Common myeloid progenitor, CD34-positive (primary cell): ENCODE measurements at places on chromosomes 13 and 19.

DNA sequence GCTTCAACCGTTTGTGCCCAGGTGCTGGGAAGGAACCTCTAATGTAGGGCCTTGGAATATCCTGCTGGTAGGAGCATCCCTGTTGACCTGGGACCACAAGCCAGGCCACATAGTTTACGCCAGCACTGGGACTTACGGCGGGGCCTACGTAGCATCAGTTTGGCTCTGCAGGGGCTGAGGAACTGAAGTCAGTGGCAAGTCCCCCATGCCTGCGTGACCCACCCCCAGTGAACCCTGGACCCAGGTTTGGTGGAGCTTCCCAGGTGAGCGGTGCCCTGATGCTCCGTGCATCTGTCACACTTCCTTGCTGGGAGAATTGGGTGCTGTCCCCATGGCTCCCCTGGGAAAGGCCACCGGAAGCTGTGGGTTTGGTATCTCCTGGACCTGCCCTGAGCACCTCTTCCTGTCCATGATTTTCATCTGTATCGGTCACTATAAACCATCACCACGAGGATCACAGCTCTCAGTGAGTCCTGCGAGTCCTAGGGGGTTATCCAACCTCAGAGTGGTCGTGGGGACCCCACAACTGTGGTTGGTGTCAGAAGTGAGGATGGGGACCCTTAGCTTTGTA is 9.9 kb downstream of the SIGLEC11 start:
- peaks cover 17% of the 10 kb centered on the region for H3K4me1 ChIP-seq
- no peak for DNase-seq
- H3K27ac ChIP-seq, result no peak overlapping the region
- H3K36me3 ChIP-seq, result no peaks in the 10 kb centered on the region
- no peaks in the 10 kb centered on the region for H3K27me3 ChIP-seq

DNA sequence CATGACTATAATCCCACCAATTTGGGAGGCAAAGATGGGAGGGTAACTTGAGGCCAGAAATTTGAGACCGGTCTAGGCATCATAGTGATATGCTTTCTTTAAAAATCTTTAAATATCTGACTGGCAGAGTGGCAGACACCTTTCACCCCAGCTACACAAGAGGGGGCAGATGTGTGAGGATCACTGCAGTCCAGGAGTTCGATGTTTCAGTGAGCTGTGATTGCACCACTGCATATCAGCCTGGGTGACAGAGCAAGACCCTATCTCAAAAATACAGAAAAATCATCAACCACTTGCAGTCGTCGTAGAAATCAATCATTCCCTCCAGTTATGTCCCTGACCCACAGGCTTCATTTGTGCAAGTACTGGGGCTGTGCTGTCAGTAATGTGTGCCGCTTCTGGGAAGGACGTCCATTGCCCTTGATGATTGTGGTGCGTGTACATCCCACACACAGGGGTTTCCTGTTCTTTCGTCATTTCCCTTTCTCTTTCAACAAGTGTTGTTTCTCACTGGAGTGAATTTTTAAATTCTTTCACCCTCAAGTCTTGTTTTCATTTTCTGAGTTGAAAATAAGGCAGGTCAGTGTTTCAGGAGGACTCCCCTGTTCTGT is 1.4 kb downstream of the LGALS14 start:
- no peaks in the 10 kb centered on the region for H3K36me3 ChIP-seq
- H3K27ac ChIP-seq, result no peak overlapping the region
- DNase-seq, result peak; percentile 51

DNA sequence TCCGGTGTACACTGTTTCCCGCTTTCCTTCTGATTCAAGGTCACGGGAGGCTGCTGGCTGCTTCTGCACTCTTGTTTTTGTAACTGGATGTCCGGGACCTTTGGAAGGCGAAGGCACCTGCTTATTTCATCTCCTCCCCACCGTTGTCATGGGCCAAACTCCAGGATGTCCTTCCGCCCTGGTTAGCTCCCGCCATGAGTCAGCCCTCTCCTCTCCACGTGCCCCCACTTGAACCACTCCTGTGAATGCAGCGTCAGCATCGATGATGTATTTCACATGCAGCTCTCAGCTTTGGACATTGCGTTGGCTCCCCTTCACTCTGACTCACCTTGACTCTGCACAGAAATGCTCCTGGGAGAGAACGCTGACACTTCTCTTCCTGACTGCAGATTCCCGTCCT is 5.5 kb upstream of the GALP start:
- H3K27me3 ChIP-seq, result peaks cover 2% of the 10 kb centered on the region
- no peaks in the 10 kb centered on the region for H3K4me1 ChIP-seq
- H3K36me3 ChIP-seq, result no peaks in the 10 kb centered on the region
- DNase-seq, result no peak
- H3K27ac ChIP-seq, result no peak overlapping the region

DNA sequence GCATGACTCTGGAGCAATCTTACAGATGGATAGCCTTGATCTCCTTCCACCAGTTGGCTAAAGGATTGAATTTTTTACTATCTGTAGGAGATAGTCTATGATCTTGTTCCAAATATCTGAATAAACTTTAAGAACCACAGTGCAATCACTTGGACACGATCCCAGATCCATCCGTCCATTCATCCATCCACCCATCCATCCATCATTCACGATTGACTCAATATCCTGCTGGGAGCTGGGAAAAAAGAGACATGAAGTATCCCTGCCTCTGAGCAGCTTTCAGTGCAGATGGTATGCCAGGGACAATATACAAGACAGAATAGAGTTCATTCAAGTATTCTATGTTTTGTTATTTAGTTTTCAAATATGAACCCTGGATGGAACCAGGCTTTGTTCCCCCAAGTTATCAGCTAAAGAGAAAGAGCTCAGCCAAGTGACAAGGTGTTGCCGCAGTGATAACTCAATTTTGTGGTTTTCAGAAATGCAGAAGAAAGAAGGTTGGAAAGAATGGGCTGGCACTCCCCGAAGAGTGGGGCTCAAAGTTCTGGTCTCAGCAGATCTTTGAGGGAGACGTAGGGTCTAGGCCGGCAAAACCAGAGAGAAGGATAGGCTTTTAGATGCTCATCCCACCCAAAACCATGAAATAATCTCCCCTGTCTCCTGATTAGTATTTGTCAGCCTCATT is 66.3 kb downstream of the IRS2 start:
- no peaks in the 10 kb centered on the region for H3K27me3 ChIP-seq
- H3K4me1 ChIP-seq, result peaks cover 12% of the 10 kb centered on the region
- H3K4me3 ChIP-seq, result peak overlapping the region; percentile 38
- DNase-seq, result peak; percentile 85
- no peaks in the 10 kb centered on the region for H3K36me3 ChIP-seq
- no peak overlapping the region for H3K27ac ChIP-seq

DNA sequence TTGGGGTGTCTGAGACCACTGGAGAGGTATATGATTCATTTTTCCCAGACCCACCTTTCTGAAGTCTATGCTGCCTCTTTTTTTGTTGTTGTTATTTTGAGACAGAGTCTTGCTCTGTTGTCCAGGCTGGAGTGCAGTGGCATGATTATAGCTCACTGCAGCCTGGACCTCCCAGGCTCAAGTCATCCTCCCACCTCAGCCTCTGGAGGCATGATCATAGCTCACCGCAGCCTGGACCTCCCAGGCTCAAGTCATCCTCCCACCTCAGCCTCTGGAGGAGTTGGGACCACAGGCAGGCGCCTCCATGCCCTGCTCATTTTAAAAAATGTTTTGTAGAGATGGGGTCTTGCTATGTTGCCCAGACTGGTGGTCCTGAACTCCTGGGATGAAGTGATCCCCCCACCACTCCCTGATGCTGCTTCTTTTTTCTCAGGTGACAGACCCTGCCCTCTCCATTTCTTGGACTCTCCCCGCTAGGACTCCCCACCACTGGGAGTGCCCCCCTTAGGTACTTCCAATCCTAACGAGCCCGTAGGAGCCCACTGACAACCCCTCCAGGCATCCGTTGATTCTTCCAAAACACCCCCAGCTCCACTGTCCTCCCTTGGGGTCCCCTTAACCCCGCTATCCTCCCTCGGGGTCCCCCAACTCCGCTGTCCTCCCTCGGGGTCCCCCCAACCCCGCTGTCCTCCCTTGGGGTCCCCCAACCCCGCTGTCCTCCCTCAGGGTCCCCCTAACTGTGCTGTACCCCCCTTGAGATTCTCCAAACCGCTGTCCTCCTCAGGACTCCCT is 45.4 kb downstream of the ARHGEF18 start:
- DNase-seq, result no peak
- peak overlapping the region; percentile 84 for H3K4me3 ChIP-seq
- peak overlapping the region; percentile 73 for H3K27ac ChIP-seq
- H3K4me1 ChIP-seq, result peaks cover 4% of the 10 kb centered on the region
- no peaks in the 10 kb centered on the region for H3K27me3 ChIP-seq

DNA sequence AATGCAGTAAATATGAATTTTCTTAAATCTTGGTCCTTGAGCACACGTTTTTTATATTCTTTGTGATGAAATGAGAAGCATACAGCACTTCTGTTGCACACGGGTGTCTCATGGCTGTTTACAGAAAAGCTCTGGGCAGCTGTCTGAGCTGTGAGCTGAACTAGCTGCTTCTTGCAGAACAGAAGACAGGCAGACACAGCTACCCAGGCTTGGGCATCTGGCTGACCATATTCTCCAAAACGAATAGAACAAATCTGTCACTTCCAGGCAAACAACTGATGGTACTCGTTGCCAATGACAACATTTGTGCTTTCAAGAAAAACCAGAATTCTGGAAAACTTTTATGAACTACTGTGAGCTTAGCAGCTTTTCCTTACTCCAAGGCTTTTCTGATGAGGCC is 16.2 kb downstream of the PCID2 start:
- H3K27ac ChIP-seq, result no peak overlapping the region
- H3K36me3 ChIP-seq, result peaks cover 82% of the 10 kb centered on the region
- H3K27me3 ChIP-seq, result no peaks in the 10 kb centered on the region
- no peaks in the 10 kb centered on the region for H3K4me1 ChIP-seq
- no peak for DNase-seq
- H3K4me3 ChIP-seq, result no peak overlapping the region

GRCh38 chr13:35765941-35766340 is 289.5 kb upstream of the MAB21L1 start:
- H3K36me3 ChIP-seq, result no peaks in the 10 kb centered on the region
- H3K27me3 ChIP-seq, result no peaks in the 10 kb centered on the region
- no peak overlapping the region for H3K27ac ChIP-seq
- no peak for DNase-seq
- H3K4me1 ChIP-seq, result no peaks in the 10 kb centered on the region
- no peak overlapping the region for H3K4me3 ChIP-seq

DNA sequence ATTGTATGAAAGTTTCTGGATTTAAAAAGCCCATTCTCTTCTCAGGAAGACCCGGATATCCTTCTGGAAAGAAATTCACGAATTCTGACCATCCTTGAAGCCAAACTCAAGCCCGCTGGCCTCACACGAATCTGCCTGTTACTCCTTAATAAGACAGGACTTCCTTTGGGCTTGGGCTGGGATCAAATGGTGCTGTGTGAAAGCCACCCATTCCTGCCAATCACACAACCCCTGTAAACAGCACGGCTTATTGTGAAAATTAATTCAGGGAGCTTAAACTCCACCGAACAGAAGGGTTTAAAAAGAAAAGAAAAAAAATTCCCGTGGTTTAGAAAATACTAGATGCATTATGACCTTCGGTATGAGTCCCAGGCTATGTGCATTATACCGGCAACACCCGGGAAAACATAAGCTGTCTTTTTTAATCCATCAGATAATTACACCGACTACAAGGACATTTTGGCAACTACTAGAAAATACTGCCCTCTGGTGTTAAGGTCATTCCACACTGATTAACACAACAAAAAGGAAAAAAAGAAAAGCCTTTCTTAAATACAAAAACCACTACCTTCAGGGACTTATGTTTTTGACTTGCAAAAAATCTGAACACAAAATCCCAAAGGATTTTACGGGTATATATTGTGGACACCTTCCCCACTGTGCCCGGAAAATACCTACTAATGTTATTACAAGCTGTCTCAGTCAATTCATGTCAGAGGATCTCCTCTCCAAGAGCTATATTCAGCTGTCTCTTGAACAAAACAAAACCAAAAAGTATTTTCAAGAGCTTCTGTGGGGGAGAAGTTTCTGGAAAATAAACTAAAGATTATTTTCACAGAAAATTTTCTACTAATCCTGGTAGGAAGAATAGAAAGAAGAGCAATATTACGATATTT is 76.0 kb upstream of the LSM14A start:
- H3K36me3 ChIP-seq, result no peaks in the 10 kb centered on the region
- peak; percentile 73 for DNase-seq
- no peaks in the 10 kb centered on the region for H3K4me1 ChIP-seq
- H3K27ac ChIP-seq, result no peak overlapping the region

- H3K27ac ChIP-seq, result no peak overlapping the region
- peaks cover 49% of the 10 kb centered on the region for H3K27me3 ChIP-seq
- H3K4me1 ChIP-seq, result no peaks in the 10 kb centered on the region
- H3K4me3 ChIP-seq, result no peak overlapping the region
- peak; percentile 3 for DNase-seq
- H3K36me3 ChIP-seq, result no peaks in the 10 kb centered on the region
Measured at GRCh38 chr13:111460548-111461444, 140.4 kb downstream of the TEX29 start.

DNA sequence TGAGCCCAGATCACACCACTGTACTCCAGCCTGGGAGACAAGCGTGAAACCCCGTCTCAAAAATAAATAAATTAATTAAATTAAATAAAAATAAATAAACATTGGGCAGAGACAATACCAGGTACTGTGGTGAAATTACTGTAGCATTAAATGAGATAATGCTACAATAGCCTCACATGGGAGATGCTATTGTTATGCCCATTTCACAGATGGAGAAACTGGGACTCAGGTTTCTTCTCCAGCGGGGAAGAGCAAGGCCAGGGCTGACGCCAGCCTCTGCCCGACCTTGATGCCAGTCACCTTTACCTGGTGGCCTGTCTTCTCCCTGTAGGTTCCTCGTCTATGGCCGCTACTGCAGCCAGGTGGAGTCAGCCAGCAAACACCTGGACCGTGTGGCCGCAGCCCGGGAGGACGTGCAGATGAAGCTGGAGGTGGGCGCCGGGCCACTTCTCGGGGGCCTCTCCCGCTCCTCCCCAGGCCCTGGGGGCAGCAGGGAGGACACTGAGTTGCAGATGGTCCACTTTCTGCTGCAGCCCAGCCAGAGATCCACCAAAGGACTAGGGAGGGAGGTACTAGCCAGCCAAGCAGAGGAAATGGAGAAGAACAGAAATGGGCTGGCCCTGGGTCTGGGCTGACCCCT is 53.9 kb downstream of the VAV1 start:
- DNase-seq, result no peak
- no peak overlapping the region for H3K27ac ChIP-seq
- H3K4me3 ChIP-seq, result no peak overlapping the region
- peaks cover 76% of the 10 kb centered on the region for H3K36me3 ChIP-seq
- no peaks in the 10 kb centered on the region for H3K27me3 ChIP-seq
- H3K4me1 ChIP-seq, result peaks cover 9% of the 10 kb centered on the region

DNA sequence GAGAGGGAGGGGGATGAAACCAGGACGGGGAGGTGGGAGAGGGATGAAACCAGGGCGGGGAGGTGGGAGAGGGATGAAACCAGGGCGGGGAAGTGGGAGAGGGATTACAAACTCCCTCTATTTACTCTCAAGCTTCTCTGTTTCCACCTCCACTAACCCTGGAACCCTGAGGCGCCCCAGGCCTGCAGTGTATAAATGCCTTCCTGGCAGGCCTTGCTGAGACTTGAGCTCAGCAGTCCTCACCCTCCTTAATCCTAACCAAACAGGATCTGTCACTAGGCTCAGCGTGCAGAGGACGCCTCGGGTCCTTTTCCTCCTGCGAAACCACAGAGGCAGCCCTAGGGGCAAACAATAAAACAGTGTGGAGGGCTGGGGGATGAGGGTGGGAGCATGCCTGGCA is 32.1 kb upstream of the OR1M1 start:
- DNase-seq, result no peak
- no peaks in the 10 kb centered on the region for H3K36me3 ChIP-seq
- H3K27me3 ChIP-seq, result no peaks in the 10 kb centered on the region
- H3K4me3 ChIP-seq, result no peak overlapping the region

GRCh38 chr19:13848798-13849676 is 27.9 kb upstream of the NANOS3 start:
- no peaks in the 10 kb centered on the region for H3K36me3 ChIP-seq
- H3K4me1 ChIP-seq, result peaks cover 69% of the 10 kb centered on the region
- no peaks in the 10 kb centered on the region for H3K27me3 ChIP-seq
- no peak for DNase-seq
- H3K4me3 ChIP-seq, result no peak overlapping the region
